Activated T-helper 17 cell treated with anti-CD3 and anti-CD28 coated beads, Interleukin-2, amount 50 U/mL, for 72 hours (primary cell): ENCODE measurements at places on chromosomes 6 and 20. TPM values are rescaled to one million over a fixed set of nuclear protein-coding genes. Genes with fewer than 3 reads are reported as not detected.
A peak's percentile ranks its signal among the peaks of the same experiment; 100 is the strongest.

- ATAC-seq = peak; percentile 88
Measured at GRCh38 chr6:32941214-32941768, 463 bp upstream of the HLA-DMB start.

- peak; percentile 90 for ATAC-seq
Measured at GRCh38 chr6:15481390-15482291, 181.2 kb downstream of the DTNBP1 start.

- no peak for ATAC-seq
Measured at GRCh38 chr6:81901551-81901966, 149.1 kb upstream of the TENT5A start.

The DYNLT2 gene
- total RNA-seq = 3.1 TPM

GRCh38 chr20:49349694-49350252, 71.9 kb upstream of the ZNFX1 start:
- ATAC-seq = no peak

- ATAC-seq = no peak
Measured at GRCh38 chr6:125957845-125958244, 1.3 kb downstream of the HINT3 start.

DNA sequence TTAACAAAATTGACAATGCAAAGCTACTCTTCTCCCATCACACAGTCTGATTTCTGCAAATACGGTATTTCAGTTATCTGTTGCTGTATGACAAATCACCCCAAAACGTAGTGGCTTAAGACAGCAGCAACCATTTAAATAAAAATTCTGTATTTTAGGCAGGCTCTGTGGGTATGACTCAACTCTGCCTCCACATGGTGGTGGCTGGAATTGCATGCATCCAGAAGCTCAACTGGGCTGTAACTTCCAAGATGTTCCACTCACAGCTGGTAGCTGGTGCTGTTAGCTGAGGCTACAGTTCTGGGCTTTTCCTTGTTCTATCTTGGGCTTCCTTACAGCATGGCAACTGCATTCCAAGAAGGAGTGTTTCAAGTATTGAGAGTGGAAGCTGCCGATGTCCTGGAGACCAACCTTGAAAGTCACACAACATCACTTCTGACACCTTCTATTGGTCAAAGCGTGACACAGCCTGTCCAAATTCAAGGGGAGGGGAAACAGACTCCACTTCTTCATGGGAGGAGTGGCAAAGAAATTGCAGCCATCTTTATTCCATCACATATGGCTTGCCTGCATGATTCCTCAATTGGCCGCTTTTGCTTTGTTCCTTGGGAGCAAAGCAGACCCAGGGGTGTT, 39.7 kb upstream of the TULP1 start:
- ATAC-seq = peak; percentile 55
